A549 treated with ZK216348 at 1 μM for 4 hours (cell line): ENCODE measurements at places on chromosomes 5 and 9. TPM values are rescaled to one million over a fixed set of nuclear protein-coding genes. Genes with fewer than 3 reads are reported as not detected.

The PCDHGA7 gene
- 0.77 to 1.0 TPM (median 0.98 TPM) in 5 replicates for total RNA-seq

The DCANP1 gene
- not detected in 5 replicates for total RNA-seq

The BARHL1 gene
- total RNA-seq = not detected in 5 replicates

The KIF12 gene
- 0.97 to 2.3 TPM (median 1.6 TPM) in 5 replicates for total RNA-seq

The SCGB3A2 gene
- total RNA-seq = not detected in 5 replicates

The ADAMTSL1 gene
- 0.04 TPM in 1 of 5 replicates, not detected in the others for total RNA-seq

The ENTPD2 gene
- total RNA-seq = 1.0 to 2.3 TPM (median 1.5 TPM) in 5 replicates

The NR2F1 gene
- 3.6 to 5.3 TPM (median 4.4 TPM) in 5 replicates for total RNA-seq

The APBA1 gene
- 0.12 to 1.1 TPM (median 0.16 TPM) in 5 replicates for total RNA-seq

The MAML1 gene
- total RNA-seq = 15.0 to 24.8 TPM (median 19.3 TPM) in 5 replicates

The INSL4 gene
- total RNA-seq = 13.6 to 17.0 TPM (median 16.2 TPM) in 5 replicates

The PKD2L2 gene
- total RNA-seq = not detected in 5 replicates
